ENCODE measurements at places on chromosomes 12 and 14.

- peak; percentile 35 for DNase-seq
These were observed 1.6 kb downstream of the CMKLR1 start for GRCh38 chr12:108337235-108338223.

- DNase-seq = no peak
These were observed 179.3 kb downstream of the RAD51B start for GRCh38 chr14:67998834-67999233.

- peak; percentile 68 for DNase-seq
These were observed 147.6 kb downstream of the CRADD start for GRCh38 chr12:93824514-93825500.

DNA sequence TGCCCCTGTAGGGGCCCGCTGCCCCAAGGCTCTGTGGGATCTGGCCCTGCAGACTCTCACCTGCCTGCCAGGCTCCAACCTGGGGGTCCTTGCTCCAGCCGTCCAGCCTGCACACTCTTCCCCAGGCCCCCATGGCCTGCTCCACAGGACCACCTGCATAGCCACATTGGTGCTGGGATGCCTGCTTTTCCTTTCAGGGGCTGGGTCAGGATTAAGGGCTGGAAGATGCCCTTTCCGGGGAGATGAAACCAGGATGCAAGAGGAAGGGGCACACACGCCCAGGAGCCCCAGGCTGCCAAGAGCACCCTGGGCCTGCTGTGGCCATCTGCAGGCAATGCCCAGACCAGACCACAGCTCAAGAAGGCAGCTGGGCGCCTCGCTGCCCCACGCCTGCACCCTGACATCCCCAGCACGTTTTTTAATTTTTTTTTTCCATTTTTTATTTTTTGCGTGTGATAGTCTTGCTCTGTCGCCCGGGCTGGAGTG, 15.0 kb downstream of the BAG5 start:
- DNase-seq = no peak

GRCh38 chr14:100237735-100238418, 1.1 kb upstream of the YY1 start:
- DNase-seq = peak; percentile 60

DNA sequence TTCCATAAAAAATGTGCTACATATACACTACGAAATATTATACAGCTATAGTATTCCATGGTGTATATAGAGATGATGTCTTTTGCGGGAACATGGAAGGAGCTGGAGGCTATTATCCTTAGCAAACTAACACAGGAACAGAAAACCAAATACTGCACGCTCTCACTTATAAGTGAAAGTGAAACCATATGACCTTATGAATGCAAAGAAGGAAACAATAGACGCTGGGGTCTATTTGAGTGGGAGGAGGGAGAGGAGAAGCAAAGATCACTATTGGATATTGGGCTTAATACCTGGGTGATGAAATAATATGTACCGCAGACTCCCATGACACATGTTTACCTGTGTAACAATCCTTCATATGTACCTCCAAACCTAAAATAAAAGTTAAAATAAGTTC, 142.8 kb downstream of the LRFN5 start:
- no peak for DNase-seq

GRCh38 chr12:121296618-121297434, at the start of gene CAMKK2:
CAMKK2 (minus strand) TSS chr12:121296709; CDS start chr12:121274526, 22,183 bp downstream.
- DNase-seq = peak; percentile 85

GRCh38 chr12:84408936-84409335, 503.7 kb downstream of the SLC6A15 start:
- no peak for DNase-seq

DNA sequence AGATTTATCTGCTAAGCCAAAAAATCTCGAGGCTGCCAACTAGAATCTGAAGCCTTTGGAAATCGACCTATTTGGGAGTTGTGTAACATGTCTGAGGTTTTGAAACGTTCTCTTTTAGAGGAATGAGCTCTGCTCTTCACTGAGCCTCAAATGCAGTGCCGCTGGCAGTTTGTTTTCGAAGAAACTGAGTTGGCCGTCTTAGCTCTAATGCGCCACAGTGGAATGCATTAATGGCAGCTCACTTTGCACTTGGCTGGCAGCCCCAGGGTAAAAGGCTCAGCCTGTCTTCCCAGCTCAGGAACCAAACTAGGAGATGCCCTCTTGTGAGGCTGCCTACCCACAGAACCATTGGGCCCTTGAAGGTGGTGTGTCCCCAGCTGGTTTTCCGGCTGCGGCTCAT, 53.8 kb downstream of the SFSWAP start:
- DNase-seq = no peak

- DNase-seq = no peak
These were observed 95.4 kb upstream of the SFSWAP start for GRCh38 chr12:131615326-131616042.

GRCh38 chr12:65606008-65606766, 218.1 kb upstream of the HMGA2 start:
- no peak for DNase-seq

- DNase-seq = peak; percentile 51
These were observed 4.1 kb upstream of the IGF1 start for GRCh38 chr12:102484428-102484958.

DNA sequence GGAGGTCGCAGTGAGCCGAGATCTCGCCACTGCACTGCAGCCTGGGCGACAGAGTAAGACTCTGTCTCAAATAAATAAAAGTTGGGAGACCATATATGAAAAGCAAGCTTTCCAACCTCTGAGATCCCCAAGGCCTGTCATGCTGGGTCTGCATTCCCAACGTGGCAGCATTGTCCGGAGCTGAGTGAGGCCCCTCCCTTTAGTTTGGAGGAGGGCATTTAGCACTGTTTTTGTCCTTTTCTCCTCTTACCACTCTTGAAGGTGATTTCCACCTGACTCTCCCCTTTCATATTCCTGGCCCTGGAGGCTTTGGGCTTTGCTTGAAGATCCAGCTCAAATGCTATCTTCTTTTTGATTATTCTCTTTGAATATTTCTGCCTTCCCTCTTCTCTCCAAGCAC, 3.2 kb downstream of the AACS start:
- no peak for DNase-seq

DNA sequence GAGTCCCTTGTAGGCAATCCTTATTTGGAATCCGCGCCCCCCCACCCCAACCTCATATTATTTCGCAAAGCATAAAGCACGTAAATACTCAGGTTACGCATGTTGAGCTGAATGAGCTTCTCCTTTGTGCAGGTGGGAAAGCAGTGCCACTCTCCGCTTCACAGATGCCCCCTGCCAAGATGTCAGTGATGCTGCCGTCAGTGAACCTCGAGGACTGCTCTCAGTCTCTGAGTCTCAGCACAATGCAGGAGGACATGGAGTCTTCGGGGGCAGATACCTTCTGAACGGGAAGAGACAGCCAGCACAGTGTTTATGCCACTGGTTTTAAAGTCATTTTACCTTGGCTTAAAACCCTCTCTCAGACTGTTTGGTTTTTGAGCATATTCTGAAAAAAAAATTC, 90.1 kb upstream of the DACT1 start:
- no peak for DNase-seq

- no peak for DNase-seq
These were observed 158.5 kb upstream of the HMGA2 start for GRCh38 chr12:65665817-65666216.

- DNase-seq = no peak
These were observed 151.9 kb downstream of the EMP1 start for GRCh38 chr12:13348464-13348863.

- DNase-seq = no peak
These were observed 84.9 kb upstream of the DUSP6 start for GRCh38 chr12:89437231-89437630.

- peak; percentile 66 for DNase-seq
These were observed at the start of gene ADSS1 for GRCh38 chr14:104723651-104724406. ADSS1 (plus strand) TSS chr14:104724229; CDS start chr14:104724271, 42 bp downstream.

- DNase-seq = no peak
These were observed 80.6 kb upstream of the ETV6 start for GRCh38 chr12:11568762-11569478.

GRCh38 chr14:81400852-81401251, 728 bp upstream of the STON2 start:
- no peak for DNase-seq

- no peak for DNase-seq
These were observed 316.1 kb upstream of the TBX3 start for GRCh38 chr12:115000038-115000437.

DNA sequence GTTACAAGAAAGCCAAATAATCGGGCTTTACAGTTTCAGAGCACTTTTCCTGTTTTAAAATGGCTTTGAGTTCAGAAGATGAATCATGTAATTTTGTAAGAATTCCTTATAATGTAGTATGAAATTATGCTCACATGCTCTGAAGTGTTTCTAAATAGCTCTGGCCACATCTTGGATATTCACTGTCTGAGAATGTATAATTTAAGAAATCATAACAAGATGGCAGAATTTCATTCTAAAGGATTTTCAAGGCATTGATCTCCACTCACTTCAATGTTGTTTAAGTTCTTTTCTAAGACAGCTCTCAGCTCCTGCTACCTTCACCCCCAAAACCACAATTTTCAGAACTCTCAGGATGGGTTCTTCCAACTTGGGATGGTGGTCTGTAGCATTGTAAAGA, 180.1 kb downstream of the DACT1 start:
- DNase-seq = no peak

DNA sequence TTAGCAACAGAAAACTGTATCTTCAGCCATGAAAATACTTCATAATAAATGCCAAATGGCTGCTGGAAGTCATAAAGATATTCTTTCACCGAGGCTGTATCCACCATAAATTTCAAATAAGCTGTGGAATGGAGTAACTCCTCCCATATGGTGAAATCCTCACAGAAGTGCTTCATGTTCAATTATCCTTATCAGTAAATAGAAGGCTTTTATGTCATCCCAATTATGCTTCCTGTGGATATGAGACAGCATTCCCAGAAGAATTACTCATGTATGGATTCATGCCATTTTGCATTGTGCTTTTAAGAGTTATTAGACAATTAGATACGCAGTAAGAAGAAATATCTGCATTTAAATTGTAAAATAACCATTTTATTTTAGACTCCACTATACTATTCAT, 99.0 kb downstream of the RTN1 start:
- no peak for DNase-seq

GRCh38 chr14:44564908-44565307, 57.8 kb upstream of the FSCB start:
- no peak for DNase-seq
